ENCODE measurements at places on chromosomes 5 and 9. TPM values are rescaled to one million over a fixed set of nuclear protein-coding genes. Genes with fewer than 3 reads are reported as not detected.

GRCh38 chr9:117000834-117001233 lies 313.7 kb downstream of the TRIM32 start:
- no peak for DNase-seq

DNA sequence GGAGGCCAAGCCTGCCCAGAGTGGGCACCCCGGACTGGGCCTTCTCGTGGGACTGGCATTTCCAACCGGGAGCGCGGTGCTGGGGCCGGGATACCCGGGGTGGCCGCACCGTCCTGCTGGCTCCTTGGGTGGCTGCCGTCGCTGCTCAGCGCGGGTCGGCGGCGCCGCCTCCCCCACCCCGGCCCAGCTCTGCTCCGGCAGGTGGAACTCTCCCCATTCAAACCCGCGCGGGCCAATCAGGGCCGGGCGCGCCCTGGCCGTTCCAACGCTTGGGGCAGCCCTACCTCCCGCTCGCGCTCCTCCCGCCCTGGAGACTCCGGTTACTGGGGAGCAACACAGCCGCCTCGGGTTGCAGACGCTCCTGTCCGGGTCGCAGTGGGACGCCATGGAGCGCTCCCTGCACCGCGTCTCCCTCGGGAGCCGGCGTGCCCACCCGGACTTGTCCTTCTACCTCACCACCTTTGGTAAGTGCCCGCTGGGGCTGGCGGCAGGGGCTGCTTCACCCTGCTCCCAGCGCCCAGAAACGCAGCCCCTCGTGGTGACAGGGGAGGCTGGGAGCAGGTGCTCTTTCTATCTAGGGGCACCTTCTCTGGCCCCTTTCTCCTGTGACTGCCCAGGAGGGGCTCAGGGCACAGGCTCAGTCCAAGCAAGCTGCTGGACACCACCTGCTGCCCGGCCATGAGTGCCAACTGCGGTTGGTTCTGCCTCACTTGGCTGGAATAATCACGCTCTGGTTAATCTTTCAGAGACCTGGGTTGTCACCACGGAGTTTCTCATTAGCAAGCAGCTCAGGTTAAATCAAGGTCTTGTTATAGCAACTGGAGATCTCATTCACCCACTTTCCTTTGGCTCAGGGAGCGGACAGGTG lies at the start of gene RGS3:
TSS of gene RGS3 (plus strand) at position 310 of the 868 bp plus-strand sequence. CDS start at position 386, 76 bp downstream.
- peak; percentile 44 for DNase-seq

- no peak for DNase-seq
Observed at GRCh38 chr5:101687349-101687985, 608.6 kb downstream of the SLCO4C1 start.

DNA sequence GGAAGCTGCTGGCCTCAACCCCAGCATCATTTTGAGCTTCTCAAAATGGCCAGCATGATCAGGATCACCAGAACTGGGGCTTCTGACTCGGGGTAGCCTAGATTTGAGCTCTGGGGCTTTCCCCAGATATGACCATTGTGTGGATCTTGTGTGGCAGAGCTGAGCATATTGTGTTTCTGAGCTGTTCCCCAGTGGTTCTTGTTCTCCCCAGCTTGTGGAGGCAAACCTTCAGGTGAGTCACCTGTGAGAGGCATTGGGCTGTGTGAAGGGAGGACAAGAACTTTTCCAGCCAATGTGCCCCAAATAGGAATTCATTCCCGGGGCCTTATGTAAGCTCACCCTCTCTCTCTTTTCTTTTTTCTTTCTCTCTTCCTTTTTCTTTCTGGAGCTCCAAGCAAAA lies 80.7 kb upstream of the PITX1 start:
- no peak for DNase-seq

GRCh38 chr9:126411225-126411947 lies 84.8 kb downstream of the MVB12B start:
- DNase-seq, result no peak

DNA sequence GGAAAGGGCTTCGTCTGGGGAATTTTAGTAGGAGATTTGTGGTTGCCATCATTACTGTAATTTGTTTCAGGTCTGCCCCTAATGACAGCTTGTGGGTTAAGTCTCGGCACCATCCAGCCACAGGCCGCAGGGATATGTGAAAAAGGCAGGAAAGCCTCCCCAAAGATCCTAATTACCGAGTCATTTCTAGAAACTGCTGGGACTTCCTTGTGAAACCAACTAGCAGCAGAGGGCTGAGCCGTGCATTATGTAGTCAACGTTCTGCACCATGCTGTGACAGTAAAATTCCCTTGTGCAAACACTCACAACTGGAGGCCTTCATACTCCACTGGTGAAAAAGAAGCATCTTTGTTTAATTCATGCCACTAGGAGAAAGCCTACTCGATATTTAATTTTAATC lies 230.3 kb downstream of the MPDZ start:
- DNase-seq, result no peak

- peak; percentile 61 for DNase-seq
Observed at GRCh38 chr5:74919487-74919886, 53.3 kb upstream of the FAM169A start.

DNA sequence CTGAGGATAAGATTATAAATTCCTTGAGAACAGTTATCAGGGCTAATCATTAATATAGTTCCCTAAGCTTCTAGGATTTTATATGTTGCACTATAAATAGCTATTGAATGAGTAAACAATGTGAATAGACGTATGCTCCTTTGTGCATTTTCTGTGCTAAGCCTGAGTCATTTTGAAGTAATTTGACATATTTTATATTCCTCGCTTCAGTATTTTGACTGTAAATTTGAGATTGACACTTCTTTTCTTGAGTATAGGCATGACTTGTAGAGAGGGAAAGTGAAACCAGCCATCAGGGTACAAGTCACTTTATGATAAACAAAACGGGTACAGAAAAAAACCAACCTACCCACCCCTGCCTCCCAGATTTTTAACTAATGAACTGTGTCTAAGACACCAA lies 367.7 kb upstream of the PRR16 start:
- DNase-seq, result no peak

BHMT gene
- total RNA-seq, result 37.8 TPM

SPINK1 gene
- 14.0 TPM for total RNA-seq

MEGF10 gene
- total RNA-seq, result 5.3 TPM

SPATA31E1 gene
- total RNA-seq, result 2.9 TPM

Measured in umbilical cord (tissue), 2 donors.